Islet precursor cell (in vitro differentiated cells): ENCODE measurements at places on chromosomes 5 and 9.

DNA sequence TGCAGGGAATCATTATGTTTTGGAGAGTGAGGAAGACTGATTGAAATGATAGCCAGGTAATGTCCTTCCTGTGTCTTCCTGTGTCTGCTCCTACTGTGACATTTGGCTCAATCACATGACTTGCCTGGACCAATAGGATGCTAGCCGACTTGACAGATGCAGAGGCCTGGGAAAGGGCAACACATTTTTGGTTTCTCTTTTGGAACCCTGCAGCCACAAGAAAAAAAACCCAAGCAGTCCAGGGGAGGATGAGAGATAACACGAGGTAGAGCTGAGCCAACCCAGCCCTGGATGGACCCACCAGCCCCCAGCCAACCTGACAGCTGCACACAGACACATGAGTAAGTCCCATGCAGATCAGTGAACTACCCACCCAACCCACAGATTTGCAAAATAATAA, 256.1 kb upstream of the SMARCA2 start:
- DNase-seq: no peak

GRCh38 chr5:167861129-167861927, 430.1 kb upstream of the WWC1 start:
- peak; percentile 72 for DNase-seq

GRCh38 chr9:131464354-131465000, 38.2 kb upstream of the POMT1 start:
- DNase-seq: no peak

DNA sequence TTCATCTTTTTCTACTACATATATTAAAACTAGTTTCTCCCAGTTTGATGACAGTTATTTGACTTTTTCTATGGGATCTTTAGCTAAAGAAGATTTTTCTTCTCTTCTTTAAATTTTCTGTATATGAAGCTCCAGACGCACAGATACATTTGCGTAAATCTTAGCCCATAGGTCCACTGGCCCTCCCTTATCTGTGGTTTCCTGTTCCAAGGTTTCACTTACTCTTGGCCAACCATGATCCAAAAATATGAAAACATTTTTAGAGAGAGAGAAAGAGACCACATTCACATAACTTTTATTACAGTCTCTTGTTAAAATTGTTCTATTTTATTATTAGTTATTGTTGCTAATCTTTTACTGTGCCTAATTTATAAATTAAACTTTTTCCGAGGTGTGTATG, 270.2 kb upstream of the DAPK1 start:
- DNase-seq: no peak

GRCh38 chr9:118529210-118529609, 825.0 kb downstream of the TLR4 start:
- DNase-seq: no peak

DNA sequence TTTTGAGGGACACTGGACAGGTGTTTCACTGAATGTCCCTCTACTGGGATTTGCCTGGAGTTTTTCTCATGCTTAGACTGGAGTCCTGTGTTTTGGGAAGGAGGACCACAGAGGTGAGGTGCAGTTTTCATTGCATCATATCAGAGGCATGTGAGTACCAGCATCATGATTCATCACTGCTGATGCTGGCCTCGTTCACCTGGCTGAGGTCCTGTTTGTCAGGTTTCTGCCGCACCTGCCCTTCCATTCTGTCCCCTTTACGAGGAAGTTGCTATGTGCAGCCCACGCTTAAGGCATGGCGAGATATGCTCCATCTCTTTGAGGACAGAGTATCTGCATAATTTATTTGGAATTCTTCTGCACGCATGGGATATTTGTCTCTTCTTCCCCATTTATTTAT, 162.1 kb downstream of the TENT4A start:
- DNase-seq: no peak

DNA sequence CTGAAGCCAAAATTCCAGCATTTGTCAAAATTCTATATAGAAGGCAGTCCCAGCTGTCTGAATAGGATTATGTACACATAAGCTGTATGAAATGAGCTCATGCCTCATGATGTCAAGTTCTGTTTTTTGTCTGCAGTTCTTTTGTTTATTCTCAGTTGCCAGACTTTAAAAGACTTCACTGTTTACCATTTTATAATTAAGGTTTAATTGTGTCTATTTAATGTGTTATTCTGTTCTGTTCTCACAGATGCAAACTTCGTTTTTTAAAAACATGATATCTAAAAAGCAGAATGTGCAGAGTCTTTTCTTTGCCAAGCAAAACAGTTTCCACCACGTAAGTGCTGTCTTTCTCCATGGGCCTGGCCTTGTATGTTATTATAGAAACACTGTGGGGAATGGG, 31.1 kb downstream of the ERAP1 start:
- DNase-seq: no peak

DNA sequence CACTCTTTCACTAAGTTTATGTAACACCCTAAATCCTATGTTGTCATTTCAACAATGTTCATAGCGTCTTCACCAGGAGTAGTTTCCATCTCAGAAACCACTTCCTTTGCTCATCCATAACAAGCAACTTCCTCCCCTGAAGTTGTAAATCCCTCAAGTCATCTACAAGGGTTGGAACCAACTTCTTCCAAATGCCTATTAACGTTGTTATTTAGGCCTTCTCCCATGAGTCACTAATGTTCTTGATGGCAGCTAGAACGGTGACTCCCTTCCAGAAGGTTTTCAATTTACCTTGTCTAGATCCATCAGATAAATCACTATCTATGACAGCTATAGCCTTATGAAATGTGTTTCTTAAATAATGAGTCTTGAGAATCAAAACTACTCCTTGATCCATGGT, 73.3 kb upstream of the TARS1 start:
- DNase-seq: no peak

- DNase-seq: no peak
Observed at GRCh38 chr5:112983363-112983762, 6.8 kb downstream of the DCP2 start.

DNA sequence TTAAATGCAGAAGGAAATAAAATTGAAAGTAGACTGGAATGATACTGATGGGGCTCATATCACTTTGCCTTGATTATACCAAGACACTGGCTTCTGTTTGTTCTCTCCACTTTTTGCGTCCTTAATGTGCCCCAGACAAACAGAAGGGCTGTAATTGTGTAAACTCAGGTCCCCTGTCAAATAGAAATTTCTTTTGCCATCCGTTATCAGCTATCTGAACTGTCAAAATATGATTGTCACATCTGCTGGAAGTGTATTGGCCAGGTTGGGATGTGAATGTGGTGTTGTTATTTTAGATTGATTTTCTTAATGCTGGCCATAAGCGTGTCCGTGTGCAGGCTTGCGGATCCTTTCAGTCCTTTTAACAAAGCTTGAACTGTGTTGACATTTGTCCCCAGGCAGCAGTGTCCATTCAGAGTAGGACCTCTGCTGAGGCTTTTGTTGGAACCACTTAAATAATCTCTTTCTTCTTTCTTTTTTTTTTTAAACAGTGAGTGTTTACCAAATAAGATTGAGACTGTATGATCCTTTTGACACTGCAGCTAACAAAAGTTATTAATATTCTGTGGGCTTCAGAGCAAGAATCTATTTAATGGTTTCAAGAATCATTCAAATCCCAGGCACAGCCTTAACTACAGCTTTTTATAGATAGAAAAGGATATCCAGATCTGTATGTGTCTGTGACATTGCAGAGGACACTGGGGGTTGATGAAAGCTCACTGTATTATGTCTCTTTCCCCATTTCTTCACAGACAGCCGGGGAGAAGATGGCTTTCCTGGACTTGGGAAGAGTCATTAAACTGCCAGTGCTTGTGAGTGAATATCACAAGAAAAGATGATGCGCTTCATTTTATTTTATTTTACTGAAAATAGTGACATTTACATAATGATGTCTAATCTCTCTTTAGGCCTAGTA, 171.7 kb downstream of the ZNF608 start:
- no peak for DNase-seq

DNA sequence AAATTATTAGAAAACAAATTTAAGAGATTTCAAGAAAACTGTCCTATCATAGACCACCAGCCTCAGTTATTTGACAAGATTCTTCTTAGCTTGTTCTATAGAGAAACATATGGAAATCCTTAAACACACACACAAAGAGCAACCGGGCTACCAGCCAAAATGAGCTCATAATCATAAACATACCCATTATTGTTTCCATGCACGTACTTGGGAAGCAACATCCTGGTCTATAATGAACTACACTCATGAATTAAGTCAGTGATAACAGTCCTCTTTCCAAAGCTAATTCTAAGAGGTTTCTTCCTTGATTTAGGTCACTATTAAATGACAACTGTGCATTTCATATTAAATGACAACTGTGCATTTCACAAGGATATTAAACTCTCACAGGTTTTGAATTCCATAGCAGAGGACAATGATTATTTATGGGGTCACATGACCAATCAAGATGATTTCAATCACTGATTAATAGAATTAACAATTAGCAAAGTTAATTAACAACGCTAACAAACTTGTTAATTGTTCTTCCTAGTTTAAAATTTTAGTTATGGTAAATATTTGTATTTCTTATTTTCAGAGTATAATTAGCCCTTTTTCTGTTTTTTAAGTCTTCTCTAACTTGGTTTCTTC, 77.0 kb downstream of the OXCT1 start:
- no peak for DNase-seq

GRCh38 chr5:147046281-147046680, 167.7 kb upstream of the PPP2R2B start:
- DNase-seq: no peak

DNA sequence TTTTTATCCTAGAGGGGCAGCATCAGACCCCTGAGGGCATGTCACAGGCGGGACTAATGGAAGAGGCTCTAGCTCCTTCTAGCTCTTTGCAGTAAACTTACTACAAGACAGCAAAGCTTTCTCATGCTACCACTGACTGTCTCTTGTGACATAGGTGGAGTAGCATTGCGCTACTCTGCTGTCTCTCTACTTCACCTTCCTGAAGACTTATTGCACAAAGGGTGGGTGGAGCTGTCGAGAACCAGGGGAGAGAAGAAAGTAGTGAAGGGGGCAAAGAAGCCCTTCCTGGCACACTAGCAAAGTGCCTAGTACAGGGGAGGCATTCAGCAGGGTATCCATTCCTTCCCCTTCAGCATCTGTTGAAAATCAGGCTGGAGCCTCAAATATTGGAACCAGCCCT, 36.1 kb upstream of the NEK6 start:
- peak; percentile 44 for DNase-seq

DNA sequence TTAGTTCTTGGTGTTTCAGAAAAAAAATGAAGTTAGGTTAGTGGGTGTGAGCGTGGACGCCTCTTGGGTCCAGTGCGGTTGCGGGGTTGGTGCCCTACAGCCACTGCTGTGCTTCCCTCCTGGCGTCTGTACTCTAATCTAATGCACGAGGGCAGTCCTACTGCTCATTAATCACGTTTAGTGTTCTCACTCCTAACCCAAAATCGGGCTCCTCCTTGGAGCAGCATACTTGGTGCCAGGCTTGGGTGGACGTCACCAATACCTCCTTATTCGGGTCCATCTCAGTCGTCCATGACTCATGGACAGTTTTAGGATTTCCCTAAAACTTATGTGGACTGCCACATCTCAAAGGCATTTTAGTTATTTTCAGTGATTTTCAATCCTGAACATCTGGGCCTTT, 41.6 kb downstream of the TRIO start:
- no peak for DNase-seq

DNA sequence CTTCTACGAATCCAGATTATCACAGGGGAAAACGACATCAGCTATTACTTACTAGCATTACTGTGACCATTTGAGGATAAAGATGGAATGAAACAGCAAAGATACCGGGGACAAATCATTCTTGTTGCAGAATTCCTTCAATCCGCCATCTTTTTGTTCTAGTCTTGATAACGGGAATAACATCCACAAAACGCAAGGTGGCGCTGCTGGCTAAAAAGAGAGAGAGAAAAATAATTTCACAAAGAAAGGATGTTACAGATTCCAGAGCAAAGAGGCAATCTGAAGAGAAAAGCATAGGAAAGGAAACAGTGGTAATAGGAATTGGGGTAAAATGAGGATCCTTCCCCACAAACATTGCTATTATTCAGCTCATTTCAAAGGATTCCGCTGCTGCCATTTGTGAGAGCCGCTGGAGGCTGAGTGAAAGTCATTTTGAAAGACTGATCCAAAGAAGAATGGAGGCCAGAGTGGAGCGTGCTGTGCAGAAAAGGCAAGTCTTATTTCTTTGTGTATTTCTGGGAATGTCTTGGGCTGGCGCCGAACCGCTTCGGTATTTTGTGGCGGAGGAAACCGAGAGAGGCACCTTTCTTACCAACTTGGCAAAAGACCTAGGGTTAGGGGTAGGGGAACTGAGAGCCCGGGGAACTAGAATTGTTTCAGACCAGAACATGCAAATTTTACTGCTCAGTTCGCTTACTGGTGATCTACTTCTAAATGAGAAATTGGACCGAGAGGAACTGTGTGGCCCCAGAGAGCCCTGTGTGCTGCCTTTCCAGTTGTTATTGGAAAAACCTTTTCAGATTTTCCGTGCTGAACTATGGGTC, at the start of gene PCDHB7:
PCDHB7 (plus strand) TSS at position 264 of the 824 bp plus-strand sequence; CDS start at position 456, 192 bp downstream.
- no peak for DNase-seq

GRCh38 chr5:42884326-42884725, 72.6 kb upstream of the SELENOP start:
- DNase-seq: no peak

DNA sequence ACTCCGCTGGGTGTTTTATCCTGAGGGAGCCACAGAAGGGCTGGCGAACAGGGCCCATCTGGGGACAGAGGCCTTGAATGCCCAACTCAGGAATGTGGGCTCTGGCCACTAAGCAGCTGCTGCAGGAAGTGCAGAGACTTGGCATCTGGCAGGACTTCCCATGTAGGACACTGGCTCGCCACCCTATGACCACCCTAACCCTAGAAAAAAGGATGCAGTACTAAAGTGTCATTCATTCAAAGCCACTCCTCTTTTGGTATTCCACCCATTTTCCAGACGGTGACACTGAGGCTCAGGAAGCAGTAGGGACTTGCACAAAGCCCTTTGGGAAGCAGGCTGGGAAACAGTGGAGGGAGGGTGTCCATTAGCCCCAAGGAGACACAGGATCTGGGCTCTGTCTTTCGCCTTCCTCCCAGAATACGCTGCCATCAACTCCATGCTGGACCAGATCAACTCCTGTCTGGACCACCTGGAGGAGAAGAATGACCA, 3.0 kb downstream of the BBLN start:
- no peak for DNase-seq

DNA sequence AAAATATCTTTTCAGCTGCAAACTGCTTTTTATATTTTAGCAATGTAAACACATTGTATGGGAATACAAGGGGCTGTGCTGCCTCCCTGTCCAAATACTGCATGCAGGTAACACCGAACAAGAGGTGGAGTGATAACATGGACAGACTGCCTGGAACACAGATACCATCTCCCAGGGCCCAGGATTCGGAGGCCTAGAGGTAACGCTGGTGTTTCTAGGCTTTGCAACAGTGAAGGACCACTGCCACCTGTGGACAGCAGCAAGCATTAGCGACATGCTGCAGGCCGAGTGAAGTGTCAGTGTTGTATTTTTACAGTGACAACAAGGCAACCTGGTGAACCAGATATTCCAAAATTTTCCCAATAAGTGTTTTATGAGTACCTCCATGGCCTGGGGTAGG, 379.1 kb downstream of the DMRT2 start:
- no peak for DNase-seq

- DNase-seq: peak; percentile 95
Observed at GRCh38 chr5:116947691-116948528, 373.3 kb upstream of the SEMA6A start.
